GM04504 (cell line): ENCODE measurements at places on chromosomes 3 and 15.

GRCh38 chr3:9698293-9698692 lies 5.3 kb upstream of the CPNE9 start:
- DNase-seq: no peak

DNA sequence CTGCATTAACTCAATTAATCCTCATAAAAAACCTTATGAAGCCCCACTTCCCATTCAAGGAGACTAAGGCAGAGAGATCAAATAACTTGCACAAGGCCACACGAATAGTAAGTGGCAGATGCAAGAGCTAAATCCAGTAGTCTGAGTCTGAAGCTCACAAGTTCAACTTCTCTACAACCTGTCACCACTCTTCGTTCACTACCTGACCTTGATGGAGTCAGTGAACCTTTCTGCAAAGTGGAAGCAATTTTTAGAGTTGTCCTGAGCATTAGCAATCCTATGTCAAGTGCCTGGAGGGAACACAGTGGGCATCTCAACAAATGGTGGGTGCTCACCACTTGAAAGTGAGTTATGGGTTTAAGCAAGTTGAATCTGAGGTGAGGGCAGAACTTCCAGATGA lies 2.1 kb upstream of the SPINT1 start:
- DNase-seq: no peak

DNA sequence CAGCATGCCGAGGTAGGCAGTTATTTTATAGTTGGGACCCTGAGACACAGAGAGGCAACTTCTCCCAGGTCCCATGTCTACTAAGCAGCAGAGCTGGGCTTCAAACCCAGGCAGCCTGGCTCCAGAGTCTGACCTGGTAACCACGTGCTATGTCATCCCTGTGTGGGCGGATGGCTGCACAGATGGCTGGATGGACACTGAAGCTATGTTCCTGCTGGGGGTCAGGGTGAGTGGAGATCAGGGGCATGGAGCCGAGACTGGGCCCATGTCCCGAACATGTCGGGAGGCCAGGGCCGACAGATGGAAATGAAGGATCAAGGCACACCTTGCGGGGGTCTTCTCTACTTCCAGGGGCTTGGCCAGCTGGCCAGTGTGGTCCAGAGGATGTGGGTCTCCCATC lies 9.3 kb upstream of the FBLN2 start:
- no peak for DNase-seq

DNA sequence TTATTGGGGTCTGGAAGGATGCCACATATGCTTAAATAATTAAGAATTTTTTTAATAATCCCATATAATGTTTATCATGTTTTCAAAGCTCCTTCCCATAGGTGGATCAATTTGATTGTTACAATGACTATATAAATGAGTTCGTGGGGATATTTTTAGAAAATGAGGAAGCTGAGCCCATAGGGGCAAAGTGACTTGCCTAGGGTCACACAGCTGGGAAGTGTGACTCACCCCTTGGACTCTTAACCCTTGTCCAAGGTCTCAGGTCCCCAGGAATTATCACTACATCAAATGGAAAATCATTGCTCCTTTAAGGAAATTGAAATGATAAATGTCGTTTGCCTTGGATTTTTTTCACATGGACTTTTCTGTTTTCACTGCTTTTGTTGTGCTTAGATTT lies 161.2 kb upstream of the RGMA start:
- DNase-seq: no peak

GRCh38 chr3:45524565-45524964 lies 70.0 kb upstream of the LIMD1 start:
- no peak for DNase-seq

DNA sequence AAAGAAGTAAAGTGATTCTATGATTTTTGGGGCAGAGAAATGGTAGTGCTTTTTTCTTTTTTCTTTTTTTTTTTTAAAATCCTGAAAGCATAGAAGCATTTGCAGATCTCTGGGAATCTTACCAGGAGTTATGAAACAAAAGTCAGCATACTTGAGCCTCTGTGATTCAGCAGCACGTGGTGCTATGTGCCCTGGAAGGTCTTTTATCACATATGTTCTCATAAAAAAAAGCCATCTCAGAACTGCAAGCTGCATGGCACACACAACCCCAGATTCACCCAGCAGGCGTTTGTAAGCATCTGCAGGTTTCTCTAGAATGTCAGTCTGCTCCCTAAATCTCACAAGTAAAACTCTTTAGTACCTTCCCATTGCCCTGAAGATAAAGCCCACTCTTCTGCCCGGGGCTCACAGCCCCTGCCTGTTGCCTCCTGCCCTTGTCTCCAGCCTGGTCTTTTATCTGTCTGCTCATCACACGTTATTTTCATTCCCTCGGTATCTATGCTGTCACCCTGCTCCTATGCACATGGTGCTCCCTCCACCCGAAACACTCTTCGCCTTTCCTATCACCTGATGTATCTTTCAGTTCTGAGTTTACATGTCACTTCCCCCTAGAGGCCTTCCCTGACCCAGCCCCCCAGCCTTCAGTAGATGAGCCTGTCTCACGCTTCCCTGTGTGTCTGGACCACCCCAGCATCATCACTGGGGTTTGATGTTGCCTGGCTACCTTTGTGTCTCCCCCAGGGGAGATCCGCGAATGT lies 72.4 kb downstream of the CHDH start:
- peak; percentile 87 for DNase-seq

- DNase-seq: no peak
Measured at GRCh38 chr15:80556694-80557367, 138.3 kb upstream of the ABHD17C start.

DNA sequence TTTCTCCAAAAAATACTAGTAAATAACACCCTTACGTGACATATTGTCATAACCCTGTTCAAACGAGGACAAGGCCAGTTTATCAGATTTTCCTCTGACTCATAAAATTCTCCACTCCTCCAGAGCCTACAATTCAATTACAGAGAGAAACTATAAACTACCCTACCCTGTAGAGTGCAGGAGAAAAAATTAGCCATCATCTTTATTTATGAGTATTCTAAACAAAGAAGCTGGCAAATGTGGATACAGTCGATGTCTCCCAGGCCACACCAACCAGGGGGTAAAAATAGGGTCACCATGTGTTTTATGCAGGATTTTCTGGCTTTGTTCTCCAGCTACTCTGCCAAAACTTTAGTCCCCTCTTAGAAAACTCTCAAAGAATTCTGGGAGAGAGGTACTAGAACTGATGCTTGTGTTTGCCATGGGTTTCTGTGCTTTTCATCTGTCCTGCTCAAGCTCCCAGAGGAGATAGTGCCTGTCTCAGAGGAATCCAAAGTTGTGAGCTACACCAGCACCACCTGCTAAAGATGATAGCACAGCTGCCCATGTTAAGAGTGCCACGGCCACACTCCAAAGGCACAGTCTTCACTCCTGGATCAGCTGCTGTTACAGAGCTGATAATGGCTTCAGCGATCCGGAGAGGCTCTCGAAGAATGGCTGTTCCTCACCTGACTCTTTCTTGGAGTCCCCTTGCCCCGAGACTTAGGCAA lies 150.2 kb downstream of the IMPG2 start:
- DNase-seq: no peak

DNA sequence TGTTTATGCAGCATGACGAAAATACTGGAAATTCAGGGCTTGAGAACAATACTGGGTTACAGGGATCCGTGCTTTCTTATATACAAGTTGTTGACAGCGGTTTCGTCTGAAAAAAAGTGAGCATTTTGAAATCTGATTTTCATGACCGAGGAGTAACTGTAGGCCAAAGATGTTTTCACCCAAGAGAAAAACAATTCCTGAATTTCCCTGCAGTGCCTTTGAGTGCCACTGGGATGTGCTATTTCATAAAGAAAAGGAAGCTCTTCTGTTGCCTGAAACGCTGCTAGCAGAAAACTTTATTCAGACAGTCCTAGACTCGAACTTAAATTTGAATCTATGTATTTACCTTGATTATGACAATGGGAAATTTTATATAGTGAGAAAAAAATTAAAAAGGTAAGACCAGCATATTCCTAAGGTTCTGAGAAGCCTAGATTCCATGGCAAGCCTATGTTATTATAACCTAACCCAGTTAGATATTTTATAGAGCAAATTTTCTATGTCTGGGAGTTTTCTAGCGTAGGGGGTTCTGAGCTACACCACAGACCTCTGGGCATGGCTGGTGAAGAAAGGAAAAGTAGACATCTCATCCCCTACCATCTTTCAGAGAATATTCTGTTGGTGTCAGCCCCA lies 30.2 kb downstream of the KCNAB1 start:
- DNase-seq: peak; percentile 32

GRCh38 chr3:142976621-142977398 lies 13.3 kb upstream of the PAQR9 start:
- peak; percentile 85 for DNase-seq

DNA sequence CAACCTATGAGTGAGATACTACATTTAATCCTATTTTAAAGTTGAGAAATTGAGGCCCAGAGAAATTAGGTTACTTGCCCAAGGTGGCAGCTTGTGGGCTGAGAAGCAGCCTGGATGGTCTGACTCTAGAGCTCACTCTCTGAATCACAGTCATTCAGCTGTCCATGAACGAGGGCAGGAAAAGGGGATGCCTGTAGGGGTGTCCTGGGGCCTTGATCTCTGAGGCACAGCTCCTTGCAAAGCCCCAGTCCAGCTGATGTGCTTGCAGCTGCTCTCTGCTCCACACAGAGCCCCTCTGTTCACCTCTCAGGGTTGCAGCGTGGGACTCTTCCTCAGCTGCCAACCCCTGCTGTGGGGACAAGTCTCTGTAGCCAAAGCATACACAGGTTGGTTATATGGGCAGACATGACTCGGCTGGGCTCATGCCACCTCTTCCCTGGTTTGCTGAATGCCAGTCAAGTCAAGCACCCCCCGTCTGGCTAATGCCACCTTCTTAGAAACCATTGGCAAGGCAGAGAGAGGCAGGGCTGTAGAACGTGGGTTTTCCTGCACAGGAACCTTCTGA lies 56.8 kb downstream of the GASK1A start:
- no peak for DNase-seq

DNA sequence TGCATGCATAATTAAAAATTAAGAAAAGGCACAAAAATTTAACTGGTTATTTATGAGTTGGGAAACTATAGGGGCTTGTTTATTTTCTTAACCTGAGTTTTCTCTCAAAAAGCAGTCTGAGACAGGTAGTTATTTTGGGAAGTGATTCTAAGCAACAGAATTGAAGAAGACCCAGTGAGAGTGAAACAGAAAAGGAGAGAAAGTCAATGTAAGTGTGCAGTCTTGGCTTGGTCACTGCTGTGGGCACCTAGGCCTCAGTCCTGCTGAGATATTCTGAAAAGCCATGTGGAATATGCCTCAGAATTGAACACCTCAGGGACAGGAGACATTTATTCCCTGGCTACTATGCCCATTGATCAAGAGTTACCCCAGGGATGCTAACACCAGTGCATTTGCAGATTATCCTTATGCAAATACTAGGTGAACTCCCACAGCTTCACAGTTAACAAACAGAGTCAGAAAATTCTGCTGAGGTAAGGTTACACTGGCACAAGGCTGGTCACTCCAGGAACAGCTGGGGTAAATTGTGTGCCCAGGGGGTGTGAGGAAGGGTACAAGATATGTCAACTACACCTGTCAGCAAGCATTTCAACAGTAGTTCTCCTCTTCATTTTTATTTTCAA lies 222.7 kb downstream of the EFHB start:
- DNase-seq: no peak

GRCh38 chr3:43022121-43022520 lies 43.0 kb downstream of the GASK1A start:
- DNase-seq: no peak

DNA sequence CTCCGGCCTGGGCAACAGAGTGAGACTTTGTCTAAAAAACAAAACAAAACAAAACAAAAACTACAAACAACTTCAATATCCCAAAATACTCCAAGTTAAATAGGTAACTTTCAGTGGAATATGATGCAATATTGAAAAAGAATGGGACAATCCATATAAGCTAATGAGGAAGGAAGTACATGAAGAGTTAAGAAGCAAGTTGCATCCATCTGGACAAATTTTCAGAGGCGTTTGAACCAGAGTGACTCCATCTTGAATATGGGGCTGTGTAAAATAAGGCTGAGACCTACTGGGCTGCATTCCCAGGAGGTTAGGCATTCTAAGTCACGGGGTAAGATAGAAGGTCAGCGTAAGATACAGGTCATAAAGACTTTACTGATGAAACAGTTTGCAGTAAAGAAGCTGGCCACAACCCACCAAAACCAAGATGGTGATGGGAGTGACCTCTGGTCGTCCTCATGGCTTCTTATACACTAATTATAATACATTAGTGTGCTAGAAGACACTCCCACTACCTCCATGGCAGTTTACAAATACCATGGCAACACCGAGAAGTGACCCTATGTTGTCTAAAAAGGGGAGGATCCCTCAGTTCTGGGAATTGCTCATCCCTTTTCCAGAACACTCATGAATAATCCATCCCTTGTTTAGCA lies 58.1 kb upstream of the LCTL start:
- DNase-seq: no peak

DNA sequence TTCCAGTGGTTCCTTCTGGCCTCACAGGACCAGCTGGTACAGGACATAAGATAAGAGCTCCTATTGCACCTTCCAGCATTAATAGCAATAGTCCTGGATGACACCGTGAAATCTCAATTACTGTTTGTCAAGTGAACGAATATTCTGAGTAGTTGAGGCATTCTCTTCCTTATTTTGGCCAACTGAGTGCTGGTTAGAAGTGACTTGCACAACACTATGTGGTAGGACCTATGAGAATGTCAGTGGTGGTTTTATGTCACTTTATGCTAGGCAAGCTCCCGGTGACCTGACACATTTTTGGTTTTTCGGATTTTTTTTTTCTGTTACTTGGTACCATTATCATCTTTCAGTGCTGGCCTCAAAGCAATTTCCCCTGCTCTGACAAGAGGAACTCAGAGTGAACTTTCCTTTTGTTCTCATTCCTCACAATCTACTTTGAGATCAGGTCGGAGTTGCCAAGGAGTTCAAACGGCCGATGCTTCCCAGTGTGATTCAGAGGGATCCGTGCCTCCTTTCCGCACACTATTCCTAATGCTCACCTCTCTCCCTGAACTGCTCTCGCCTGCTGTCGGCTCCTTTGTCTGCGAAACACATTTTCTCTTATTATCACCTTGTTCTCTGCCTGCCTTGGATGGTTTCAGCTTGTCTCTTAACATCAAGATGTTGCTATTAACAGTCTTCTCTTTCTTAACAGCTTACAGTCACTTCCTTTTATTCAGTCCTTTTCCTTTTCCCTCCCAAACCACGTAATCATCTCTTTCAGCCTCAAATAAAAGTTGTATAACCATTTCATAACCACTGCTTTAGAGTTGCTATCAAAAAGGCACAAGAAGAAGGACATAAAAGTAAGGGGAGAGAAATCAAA lies 35.8 kb downstream of the QTRT2 start:
- DNase-seq: no peak
